Activated T-helper 2 cell treated with anti-CD3 and anti-CD28 coated beads, Interferon-gamma antibody, Interleukin-2, Interleukin-4, amounts not matched to agents 10 μg/mL and 5 μg/mL and 100 μg/mL, durations not matched to agents 14 hours and 24 hours and 36 hours (primary cell): ENCODE measurements at places on chromosomes 12 and 14.

- DNase-seq, result no peak
Measured at GRCh38 chr12:58186914-58187313, 245.5 kb downstream of the ATP23 start.

GRCh38 chr12:108390495-108391203 lies 51.5 kb upstream of the CMKLR1 start:
- DNase-seq, result no peak

DNA sequence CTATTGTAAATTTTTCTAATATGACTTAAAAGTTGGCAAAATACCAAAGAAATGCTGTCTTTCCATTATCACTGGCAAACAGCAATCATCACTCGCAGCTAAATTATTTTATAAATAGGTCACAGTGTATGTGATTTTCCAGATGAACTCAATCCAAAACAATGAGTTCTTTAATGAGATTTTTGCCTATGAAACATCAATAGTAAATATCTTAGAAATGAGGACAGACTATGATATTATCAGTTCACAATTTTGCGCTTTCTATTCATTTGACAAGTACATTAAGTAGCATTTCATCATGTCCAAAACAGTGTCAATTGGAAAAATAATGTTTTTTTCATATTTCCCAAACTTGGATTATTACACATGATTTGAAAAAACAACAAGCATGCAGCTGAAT lies 65.7 kb downstream of the PIK3C2G start:
- no peak for DNase-seq

DNA sequence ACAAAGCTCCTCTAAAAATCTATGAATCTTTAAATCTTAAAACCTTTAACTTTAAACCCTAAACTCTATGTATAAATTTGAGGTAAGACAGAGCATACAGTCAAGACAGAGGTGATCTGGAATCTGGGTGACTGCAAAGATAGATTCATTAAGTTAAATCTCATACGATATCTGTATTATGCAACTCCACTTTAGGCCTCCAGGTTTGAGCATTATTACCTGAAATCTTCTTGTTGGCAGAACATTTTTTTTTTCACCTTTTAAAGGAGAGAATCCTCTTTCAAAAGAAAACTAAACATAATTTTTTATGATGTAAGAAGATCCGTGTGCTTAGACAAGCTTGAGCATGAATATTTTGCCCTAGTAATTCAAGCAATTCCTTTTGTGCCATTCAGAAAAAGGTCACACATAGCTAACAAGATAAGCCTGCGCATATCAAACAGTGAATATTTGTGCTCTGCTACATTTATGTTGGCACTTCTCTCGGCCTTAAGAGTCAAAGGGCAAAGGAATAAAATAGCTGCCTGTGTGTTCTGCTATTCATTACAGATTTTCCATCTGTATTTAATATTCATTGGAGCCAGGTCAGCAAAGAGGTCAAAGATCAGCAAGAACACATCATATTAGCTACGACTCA lies 163.3 kb downstream of the TMTC3 start:
- no peak for DNase-seq

GRCh38 chr12:79187032-79187431 lies 322.5 kb downstream of the SYT1 start:
- DNase-seq, result no peak

DNA sequence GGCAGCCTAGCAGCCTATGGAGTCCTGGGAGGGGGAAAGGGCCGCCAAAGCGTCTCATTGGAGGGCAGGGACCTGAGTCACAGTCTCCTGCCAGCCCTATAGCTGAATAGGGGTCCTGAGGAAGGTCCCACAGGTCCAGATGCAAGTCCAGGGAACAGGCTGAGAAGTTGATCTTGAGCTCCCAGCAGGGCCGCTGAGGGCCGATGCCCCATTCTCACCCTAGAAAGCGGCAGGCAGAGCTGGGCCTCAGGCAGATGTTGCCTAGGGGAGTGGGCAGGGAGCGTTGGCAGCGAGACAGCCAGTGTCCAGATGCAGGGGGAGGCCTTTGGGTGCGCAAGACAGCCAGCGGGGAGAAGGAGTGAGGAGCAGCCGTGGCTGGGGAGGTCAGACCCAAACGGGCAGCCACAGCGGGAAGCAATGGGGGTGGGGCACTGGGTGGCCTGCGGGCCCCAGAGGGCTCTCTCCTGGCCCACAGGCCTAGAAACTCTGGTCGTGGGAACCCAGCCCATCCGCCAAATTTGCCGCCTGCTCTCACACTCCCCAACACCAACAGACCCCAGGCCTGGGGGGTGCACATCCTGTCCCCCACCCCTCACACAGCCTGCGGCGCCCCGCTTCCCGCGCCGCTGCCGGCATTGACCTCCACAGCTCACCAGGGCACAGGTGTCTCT lies 1.1 kb downstream of the HDAC7 start:
- DNase-seq, result peak; percentile 34

GRCh38 chr14:55107766-55108554 lies 21.1 kb upstream of the LGALS3 start:
- peak; percentile 14 for DNase-seq

- no peak for DNase-seq
Measured at GRCh38 chr12:80273144-80273543, 170.9 kb upstream of the PTPRQ start.

- DNase-seq, result no peak
Measured at GRCh38 chr12:82876075-82876474, 189.4 kb downstream of the TMTC2 start.

GRCh38 chr12:77751939-77752338 lies 78.8 kb upstream of the NAV3 start:
- no peak for DNase-seq

GRCh38 chr12:107402041-107403022 lies 283.3 kb upstream of the PWP1 start:
- peak; percentile 40 for DNase-seq

DNA sequence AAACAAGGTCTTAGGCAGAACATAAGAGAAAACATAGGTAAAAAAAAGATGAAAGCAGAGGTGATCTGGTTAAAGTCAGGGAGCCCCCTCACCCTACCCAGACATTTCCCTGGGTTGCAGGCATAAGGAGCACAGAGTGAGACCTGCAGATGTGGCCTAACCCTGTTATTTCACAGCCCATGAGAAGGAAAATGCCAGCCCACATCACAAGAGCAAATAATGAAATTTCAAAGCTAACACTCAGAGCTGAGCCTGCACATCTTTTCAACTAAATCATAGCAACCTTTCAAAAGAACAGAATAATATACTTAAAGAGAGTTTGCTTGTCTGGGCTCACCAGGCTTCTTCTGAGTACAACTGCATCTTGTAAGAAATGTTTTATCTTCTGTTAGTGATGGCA lies 295.4 kb downstream of the RPAP3 start:
- no peak for DNase-seq

GRCh38 chr12:130249376-130249775 lies 87.1 kb downstream of the FZD10 start:
- no peak for DNase-seq

DNA sequence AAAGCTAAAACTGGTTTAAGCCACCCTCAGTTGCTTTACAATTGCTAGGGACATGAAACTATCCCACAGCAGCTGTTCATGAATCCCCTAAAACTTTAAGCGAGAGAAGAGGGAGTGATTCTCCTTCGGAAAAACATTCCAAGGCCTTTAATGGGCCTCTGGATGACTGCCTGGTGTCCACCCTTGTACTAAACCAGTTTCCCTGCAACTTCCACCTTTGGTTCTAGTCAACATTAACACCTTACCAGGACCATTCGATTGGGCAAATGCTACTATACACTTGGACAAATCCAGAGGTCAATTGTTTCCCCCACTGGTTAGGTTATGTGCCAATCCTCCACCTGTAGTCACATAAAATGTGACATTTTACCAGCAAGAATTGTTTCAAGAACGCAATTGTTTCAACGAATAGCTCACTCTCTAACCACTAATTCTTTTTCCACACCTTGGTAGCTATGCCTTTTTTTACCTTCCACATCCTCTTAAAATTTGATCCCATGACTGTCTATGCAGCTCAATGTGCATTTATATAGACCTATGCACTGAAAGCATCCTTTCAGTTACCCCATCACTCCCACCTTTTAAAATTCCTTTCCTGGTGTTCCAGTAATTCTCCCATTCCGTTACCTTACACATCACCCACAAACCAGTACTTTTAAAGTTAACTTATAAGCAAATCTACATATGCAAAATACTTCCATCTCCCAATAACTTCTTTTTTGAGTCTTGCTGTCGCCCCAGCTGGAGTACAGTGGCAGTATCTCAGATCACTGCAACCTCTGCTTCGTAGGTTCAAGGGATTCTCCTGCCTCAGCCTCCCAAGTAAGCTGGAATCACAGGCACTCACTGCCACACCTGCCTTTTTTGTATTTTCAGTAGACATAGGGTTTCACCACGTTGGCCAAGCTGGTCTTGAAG lies 3.6 kb downstream of the UBC start:
- DNase-seq, result no peak

GRCh38 chr14:102095231-102095870 lies 8.5 kb upstream of the HSP90AA1 start:
- no peak for DNase-seq

DNA sequence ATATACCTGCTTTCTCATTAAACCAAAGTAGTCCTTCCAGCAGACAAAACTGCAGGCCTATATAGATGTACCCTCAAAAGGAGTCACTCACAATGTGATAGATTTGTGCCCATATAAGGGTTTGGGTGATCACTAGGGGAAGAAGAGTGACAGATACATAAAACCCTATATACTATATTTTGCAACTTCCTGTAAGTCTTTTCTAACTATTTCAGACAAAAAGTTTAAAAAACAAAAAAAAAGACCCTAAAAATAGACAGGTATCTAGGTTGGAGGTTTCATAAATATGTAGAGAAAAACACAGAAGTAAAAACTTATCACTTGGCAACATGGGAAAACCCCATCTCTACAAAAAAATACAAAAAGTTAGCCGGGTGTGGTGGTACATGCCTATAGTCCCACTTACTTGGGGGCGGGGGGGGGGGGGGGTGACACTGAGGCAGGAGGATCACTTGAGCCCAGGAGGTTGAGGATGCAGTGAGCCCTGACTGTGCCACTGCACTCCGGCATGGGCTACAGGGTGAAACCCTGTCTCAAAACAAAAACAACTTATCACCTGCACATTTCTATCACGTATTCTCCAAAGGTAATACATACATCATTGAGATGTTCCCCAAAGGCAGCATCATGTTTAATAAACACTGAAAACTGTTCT lies 2.9 kb downstream of the VCPKMT start:
- DNase-seq, result no peak

GRCh38 chr12:46723629-46724419 lies 102.0 kb downstream of the SLC38A4 start:
- no peak for DNase-seq

GRCh38 chr14:90621201-90621600 lies 195.0 kb downstream of the TTC7B start:
- no peak for DNase-seq

DNA sequence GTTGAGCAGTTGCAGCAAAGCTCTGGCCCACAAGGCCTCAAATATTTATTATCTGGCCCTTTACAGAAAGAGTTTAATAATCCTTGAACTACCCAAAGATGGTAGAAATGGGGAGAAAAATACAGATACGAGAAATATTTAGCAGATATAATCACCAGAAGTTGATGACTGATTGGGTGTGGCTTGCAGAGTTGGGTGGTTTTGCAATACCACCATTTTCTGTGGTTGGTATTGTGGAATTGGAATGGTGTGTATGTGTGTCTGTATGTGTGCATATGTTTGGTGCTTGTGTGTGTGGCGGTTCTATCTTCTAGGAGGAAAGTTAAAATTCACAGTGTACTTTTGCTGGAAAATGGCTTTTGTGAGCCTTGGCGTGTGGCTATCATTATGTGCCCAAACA lies 85.4 kb upstream of the MANSC4 start:
- no peak for DNase-seq

GRCh38 chr12:112808156-112808555 lies 16.6 kb downstream of the RPH3A start:
- no peak for DNase-seq

DNA sequence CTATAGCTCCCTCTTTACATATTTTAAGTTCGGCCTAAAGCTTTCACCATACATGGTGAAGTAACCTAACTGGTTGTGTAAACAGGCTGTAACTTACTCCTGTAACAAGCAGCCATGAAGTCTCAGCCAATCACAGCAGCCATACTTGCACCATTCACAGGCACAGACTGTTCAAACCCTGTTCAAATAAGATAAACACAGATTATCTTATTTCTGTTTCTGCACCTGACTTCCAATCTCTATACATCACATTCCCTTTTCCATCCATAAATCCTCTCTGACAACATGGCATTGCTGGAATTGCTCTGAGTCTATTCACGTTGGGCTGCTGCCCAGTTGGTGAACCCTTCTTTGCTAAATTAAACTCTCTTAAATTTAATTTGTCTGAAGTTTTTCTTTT lies 34.5 kb upstream of the ARID2 start:
- DNase-seq, result no peak

GRCh38 chr14:28751467-28752058 lies 15.0 kb upstream of the FOXG1 start:
- no peak for DNase-seq

- no peak for DNase-seq
Measured at GRCh38 chr12:75378354-75378753, 12.5 kb upstream of the GLIPR1L2 start.

- DNase-seq, result no peak
Measured at GRCh38 chr14:105517096-105517495, 9.3 kb upstream of the TMEM121 start.

- DNase-seq, result no peak
Measured at GRCh38 chr14:69464829-69465228, 19.7 kb upstream of the PLEKHD1 start.

DNA sequence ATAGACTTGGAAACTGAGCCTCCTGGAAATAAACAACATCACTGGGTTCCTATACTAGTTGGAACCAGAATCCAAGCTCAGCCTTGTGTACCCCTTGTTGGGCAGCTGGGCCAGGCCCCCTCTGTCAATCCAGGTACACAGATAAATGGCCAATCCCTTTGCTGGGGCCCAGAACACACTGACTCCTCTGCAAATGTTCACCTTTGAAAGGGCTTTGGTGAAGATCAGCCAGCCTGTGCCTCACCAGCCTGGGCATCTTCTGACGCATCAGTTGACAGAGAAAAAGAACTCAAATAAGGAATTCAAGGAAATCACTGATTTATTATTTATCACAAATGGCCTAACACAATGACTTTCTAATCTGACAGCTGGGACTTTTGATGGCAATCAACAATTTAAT lies 1090.2 kb downstream of the BCL11B start:
- DNase-seq, result no peak

GRCh38 chr12:116474331-116474730 lies 84.8 kb upstream of the MAP1LC3B2 start:
- no peak for DNase-seq

GRCh38 chr12:108804271-108804953 lies 53.0 kb downstream of the SSH1 start:
- DNase-seq, result no peak
